ENCODE measurements at places on chromosomes 13 and 19.

- no peak for DNase-seq
These were observed 27.3 kb downstream of the PTPRS start for GRCh38 chr19:5313307-5313706.

- DNase-seq = no peak
These were observed 151.0 kb downstream of the DPF1 start for GRCh38 chr19:38072776-38073750.

- no peak for DNase-seq
These were observed 42.2 kb downstream of the CCNE1 start for GRCh38 chr19:29854033-29854432.

DNA sequence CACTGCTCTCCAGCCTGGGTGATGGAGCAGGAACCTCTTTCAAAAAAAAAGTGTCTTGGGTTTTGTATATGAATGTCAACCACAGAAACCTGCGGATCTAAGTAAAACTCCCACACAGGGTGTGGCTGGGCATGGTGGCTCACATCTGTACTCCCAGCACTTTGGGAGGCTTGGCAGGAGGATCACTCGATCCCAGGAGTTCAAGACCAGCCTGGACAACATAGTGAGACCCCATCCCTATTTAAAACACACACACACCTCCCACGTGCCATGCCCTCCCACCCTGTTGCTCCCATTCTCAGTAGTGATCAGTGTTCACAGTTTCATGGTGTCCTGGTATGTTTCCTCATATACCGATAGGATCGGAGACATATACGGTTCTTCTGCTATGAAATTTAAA lies 9.2 kb downstream of the TMED1 start:
- DNase-seq = no peak

DNA sequence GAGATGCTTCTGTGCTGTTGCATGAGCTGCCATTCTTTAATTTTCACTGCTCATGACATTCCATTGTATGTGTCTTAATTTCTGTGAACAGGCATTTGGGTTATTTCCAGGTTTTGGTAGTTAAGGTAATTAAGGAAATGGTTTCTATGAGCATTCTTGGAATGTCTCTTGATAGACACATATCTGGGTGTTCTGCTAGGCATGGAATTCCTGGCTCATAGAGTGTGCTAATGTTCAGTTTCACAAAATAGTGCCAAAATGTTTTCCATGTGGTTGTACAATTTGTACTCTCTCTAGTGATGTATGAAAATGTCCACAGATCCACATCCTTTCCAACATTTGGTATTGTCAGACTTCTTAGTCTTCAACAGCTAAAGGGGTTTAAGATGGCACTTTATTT lies 680.9 kb upstream of the SGCG start:
- no peak for DNase-seq

DNA sequence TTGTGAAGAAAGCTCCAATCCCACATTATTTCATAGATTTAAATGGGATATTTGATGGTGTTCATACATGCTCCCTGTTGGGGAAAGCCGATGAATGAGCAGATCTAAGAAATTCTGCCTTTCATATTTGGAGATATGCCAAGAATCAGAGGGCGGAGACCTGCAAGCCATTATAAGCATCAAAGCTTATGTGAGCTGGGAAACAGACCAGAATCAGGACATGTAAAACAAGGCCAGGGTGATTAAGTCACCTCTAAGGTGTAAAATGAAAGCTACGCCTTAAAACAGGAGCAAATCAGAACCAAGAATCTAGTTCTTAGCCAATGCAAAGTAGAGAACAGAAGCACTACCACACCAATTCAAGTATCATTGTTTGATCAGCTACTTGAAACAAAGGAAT lies 392.4 kb downstream of the DCT start:
- no peak for DNase-seq

Data from NCI-H774 (cell line).